CD4-positive, alpha-beta T cell treated with Interleukin-21 for 1 hour (primary cell): ENCODE measurements at places on chromosomes 11 and 22.

DNA sequence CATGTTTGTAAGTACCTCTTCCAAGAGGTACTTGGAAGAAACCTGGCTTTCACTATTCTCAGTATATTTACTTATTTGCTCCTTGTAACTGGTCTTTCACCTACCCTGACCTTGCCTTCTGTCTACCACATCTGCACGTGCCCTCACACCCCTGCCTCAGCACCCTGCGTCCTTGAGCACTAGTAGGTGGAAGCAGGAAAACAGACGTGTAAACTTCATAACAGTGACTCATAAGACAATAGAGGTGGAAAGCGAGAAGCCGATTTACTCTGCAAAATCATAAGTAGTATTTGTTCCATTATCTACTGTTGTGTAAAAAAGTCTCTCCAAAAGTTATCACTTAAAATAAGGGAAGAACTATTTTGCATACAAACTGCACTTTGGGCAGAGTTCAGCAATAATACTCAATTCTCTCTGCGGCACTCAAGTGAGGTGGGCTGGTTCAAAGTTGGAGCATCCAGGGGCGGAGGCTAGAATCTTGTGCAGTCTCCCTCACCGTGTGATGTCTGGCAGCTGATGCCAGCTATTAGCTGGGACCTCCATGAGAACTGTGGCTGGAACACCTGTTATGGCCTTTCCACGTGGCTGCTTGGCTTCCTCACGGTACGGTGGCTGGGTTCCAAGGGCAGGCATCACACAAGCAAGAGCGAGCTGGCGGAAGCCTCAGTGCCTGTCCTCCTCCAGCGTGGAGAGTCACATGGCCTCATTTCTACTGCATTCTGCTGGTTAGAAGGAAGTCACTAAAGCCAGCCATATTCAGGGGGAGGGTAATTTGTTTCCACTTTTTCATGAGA is 30.4 kb downstream of the PACS1 start:
- DNase-seq: peak; percentile 73

- DNase-seq: no peak
Measured at GRCh38 chr11:12963051-12963450, 46.1 kb upstream of the RASSF10 start.

- DNase-seq: no peak
Measured at GRCh38 chr11:70169127-70169526, 34.0 kb upstream of the FADD start.

DNA sequence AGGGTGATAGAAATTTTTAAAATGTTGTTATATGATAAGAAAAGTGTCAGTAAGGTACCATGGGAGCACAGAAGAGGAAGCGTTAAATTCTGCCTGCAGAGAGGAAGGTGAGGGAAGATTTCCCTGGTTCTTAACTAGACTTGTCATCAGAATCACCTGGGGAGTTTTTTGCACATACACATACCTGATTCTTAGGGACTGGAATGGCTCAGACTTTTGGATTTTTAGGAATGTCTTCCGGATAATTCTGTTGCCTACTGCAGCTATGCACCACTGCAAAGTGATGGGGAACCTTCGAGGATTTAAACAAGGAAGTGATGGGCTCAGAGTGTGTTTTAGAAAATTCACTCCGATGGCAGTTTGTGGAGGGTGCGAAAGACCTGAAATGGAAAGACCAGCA is 21.9 kb downstream of the STX3 start:
- no peak for DNase-seq

GRCh38 chr11:25727944-25728343 is 604.0 kb upstream of the ANO3 start:
- no peak for DNase-seq

- no peak for DNase-seq
Measured at GRCh38 chr11:102762361-102762767, 18.1 kb downstream of the MMP10 start.

- no peak for DNase-seq
Measured at GRCh38 chr22:37187552-37187890, 526 bp downstream of the C1QTNF6 start.

DNA sequence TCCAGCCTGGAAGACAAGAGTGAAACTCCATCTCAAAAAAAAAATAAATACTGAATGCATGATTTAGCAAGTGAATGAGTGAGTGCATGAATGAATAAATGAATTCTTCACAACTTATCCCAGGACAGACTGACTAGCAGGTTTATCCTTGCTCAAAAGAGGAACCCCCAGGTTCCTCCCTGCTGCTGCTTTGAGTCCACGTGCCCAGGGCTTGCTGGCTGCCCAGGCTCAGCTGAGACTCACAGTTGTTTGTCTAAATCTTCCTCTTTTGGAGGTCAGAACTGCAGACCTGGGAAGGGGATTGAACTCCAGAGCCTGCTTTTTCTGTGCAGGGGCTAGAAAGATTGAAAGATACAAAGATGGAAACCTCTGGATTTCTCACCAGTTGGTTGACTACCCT is 117.4 kb upstream of the TMEM45B start:
- DNase-seq: no peak
